Stimulated activated naive B cell treated with anti-CD40 and anti-IgM and Interleukin-4, amounts not matched to agents 10 μg/mL and 1 μg/mL and 100 μg/mL, for 72 hours (primary cell): ENCODE measurements at places on chromosomes 11 and 22.
A peak's percentile ranks its signal among the peaks of the same experiment; 100 is the strongest.

GRCh38 chr22:25853501-25854284, 111.7 kb downstream of the MYO18B start:
- DNase-seq, result no peak

GRCh38 chr11:22677153-22677903, 10.9 kb downstream of the GAS2 start:
- no peak for DNase-seq

DNA sequence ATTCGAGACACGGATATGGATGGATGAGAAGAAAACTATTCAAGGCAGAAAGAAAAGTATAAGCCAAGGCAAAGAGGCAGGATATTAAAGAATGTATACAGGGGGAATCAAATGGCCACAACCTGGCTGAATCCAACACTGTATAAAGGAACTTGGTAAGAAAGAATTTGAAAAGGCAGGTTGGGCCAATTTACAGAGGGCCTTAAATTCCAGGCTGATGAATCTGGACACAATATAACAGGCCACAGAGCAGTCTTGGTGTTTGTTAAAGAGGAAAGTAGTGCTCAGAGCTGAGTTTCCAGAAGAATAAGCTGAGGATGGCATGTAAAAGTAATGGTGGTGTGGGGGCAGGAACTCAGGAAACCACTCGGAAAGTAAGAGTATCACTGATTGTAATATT, 72.3 kb upstream of the POU2AF2 start:
- no peak for DNase-seq

DNA sequence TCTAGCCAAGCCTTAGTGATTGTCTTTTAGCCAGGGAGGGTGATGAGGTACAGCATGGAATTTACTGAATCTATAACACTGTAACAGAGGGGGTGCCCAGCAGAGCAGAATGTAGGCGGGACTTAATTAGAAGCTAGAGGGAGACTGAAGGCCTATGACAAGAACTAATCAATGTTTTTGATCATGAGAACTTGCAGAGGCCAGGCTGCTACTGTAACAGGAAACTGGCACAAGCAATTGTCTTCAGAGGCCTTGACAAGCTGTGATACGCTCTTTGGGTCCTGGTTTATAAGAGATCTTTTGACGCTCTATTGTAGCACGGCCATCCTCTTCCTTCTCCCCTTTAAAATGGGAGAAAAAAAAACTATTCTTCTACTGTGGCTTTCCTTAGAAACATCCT, 1297.3 kb downstream of the JRKL start:
- DNase-seq, result no peak

- DNase-seq, result no peak
These were observed 5.4 kb downstream of the RPS25 start for GRCh38 chr11:119012629-119013170.

GRCh38 chr11:27174021-27174420, 133.4 kb downstream of the BBOX1 start:
- no peak for DNase-seq

DNA sequence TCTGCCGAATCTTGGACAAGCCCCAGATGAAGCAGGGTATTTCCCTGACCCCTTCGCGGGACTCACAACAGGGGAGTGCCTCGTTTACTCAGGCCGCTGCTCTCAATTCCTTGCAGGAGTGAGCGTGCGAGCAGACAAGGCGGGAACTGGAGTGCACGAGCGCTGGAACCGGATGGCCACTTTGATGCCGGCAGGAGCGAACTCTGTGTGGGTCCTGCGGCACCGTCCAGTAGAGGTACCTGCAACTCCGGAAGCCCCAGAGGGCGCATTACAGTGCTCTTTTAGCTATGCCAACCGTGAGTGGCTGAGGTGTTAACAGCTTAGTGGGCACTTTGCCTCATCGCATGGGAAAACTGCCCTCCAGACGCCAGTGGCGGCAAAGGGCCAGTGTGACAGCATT, 182.3 kb upstream of the ANO3 start:
- DNase-seq, result no peak

GRCh38 chr11:3853899-3854659, 1.4 kb upstream of the STIM1 start:
- peak; percentile 86 for DNase-seq

- no peak for DNase-seq
These were observed 351.4 kb downstream of the ETS1 start for GRCh38 chr11:128235958-128236357.

GRCh38 chr11:119659971-119660723, 68.9 kb downstream of the NECTIN1 start:
- no peak for DNase-seq

DNA sequence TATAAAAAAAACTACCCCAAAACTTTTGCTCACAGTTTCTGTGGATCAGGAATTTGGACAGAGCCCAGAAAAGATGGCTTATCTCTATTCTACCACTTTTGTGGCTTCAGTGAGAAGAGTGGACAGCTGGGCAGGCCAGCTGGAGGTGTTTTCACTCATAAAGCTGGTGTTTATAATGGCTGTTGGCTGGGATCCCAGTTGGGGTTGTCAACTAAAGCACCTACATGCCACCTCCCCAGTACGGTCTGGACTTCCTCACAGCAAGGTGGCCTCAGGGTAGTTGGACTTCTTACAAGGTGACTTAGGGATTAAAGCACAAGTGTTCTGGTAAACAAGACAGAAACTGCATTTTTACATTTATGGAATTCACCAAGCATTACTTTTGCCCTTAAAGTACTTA, 171.0 kb downstream of the NELL1 start:
- DNase-seq, result no peak

DNA sequence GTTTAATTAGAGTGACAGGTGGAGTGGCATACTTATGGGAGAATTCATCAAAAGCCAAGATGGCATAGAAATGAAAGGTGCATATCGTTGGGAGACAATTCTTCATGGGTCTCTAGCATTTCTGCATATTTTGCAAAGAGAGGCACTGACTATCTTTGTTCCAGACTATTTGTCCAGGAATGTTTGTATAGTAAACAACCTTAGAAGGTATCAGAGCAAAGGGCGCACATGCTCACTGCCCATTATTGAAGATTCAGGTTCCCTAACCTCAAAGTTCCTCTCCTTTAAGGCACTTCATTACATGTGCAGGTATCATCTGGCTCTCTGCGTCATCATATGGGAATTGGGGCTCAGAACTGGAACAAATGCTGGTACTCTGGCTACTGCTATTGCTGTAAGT, 4.7 kb upstream of the NEU3 start:
- DNase-seq, result no peak

DNA sequence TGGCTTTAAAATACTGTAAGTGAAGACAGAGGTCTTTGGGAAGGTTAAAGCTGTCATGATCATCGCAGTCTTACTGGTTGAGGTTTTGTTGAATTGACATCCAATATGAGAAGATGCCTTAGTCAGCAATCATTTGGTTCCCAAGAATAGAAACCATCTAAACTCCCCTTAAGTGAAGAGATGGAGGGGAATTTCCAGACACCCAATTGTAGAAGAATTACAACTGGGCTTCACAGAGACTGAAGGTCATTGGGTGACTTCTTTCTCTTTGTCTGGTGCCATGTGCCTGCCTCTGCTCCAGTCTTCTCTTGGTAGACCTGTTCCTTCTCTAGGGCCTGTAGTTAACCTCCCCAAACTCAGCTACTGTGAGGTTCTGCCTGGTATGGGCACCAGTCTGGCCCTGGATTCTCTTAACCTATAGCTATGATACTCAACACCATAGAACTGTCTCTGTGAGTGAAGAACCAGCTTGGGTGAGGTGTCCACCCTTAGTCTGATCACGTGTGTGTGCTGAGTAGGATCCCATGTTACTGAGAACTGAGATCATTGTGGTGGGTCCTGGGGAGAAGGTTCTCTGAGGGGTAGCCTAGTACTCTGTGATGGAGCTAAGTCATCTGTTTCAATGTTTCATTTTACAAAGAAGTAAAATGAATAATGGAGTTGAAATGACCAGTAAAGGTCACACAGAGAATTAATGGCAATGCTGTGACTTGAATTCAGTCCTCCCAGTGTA, 182.5 kb downstream of the CSNK2A3 start:
- peak; percentile 11 for DNase-seq

DNA sequence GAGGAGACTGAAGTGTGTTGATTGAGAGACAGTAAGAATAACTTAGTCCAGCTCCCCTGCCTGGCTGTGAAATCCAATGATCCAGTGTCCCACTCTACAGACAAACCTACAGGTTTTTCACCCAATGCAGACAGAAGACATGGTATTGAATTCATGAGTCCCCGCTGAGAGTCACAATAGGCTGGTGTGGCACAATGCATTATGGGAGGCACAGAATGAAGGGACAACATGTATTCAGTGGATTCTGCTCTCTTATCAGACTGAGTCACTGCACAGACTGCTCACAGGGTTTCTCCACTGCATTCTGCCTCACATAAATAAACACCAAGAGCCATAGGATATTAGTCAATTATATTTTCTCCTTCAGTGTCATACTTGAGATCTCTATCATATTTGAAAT, 55.2 kb upstream of the TOP3B start:
- DNase-seq, result no peak

GRCh38 chr22:39839917-39840510, 53.5 kb downstream of the ENTHD1 start:
- DNase-seq, result peak; percentile 3

DNA sequence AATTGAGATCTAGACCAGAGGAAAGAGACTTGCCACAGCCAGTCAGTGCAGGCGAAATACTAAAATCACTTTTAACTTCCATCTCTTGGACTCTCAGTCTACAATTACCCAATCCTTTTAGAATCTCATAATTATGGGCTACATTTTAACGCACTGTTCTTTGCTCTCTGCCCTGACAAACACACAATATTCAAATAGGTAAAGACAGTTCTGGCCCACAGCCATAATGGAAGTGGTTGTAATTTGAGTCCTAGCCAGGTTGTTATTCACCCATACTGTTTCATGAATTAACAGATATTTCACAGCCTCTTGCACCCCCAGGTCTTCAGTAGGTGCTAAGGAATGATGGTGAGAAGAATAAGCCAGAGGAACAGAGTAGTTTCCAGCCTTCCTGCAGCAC, 830 bp downstream of the C11orf97 start:
- no peak for DNase-seq

DNA sequence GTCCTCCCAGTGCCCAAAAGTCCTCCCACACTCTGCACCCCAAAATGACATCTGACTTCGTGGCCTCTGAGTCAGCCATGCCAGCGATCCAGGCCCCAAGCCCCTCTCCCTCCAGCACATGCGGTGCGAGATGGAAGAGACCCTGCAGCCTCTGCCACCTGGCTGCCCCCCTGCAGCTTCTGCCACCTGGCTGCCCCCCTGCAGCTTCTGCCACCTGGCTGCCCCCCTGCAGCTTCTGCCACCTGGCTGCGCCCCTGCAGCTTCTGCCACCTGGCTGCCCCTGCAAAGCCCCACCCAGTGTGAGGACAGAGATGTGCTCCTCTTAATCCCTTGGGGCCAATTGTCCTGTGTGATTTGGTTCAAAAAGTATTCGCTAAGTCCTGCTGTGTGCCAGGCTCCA, 68.0 kb downstream of the WNT7B start:
- DNase-seq, result no peak

DNA sequence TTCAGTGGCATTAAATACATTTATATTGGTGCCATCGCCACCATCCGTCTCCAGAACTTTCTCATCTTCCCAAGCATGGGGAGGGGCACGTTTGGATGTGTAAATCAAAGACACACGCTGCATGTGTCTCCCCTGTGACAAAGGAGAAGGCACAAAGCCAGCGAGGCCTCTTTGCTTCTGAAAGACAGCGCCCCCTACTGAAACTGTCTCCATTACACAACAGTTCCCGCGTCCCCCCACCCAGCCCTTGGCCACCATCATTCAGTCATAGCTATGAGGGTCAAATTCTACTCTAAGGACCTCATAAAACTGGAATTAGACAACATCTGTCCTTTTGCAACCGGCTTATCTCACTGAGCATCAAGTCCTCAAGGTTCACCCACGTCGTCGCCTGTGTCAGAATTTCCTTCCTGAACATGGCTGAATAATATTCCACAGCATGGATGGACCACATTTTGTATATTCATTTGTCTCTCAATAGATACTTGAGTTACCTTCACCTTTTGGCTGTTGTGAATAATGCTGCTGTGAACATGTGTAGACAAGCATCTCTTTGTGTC, 64.8 kb downstream of the IGF2 start:
- no peak for DNase-seq

- DNase-seq, result no peak
These were observed 57.4 kb upstream of the NUP160 start for GRCh38 chr11:47905358-47906059.

GRCh38 chr11:92886243-92886905, 83.1 kb upstream of the MTNR1B start:
- peak; percentile 9 for DNase-seq

DNA sequence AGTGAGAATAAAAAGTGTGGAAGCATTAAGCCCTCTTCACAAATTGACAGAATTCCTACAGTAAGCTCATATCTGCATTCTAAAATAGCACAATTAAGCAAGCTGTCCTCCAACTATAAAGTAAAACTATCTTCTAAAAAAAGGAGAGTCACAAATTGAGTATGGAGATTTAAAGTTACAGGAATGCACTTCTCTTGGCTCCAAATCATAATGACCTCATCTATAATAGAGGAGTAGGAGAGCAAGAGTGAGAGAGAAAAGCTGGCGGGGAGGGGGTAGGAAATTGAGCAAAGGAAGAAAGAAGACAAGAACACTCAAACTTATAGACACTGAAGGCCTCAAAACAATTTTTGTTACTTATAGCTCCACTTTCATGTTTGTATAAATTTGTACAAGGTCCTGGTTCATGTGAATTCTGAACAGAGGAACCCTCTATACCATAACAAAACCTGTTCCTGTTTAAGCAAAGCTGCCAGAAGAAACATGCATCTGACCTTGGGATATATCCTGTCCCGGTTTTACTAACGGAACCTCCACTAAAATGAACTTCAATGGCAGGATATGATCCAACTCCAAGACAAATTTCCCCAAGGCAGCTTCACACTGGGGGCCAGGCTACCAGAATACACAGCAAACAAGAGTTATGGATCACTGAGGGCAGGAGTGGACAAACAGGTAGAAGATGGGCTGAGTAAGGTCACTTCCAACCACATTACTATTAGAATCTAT, 37.2 kb downstream of the SLC35F2 start:
- no peak for DNase-seq

GRCh38 chr11:48051217-48051830, 71.0 kb downstream of the PTPRJ start:
- DNase-seq, result no peak

DNA sequence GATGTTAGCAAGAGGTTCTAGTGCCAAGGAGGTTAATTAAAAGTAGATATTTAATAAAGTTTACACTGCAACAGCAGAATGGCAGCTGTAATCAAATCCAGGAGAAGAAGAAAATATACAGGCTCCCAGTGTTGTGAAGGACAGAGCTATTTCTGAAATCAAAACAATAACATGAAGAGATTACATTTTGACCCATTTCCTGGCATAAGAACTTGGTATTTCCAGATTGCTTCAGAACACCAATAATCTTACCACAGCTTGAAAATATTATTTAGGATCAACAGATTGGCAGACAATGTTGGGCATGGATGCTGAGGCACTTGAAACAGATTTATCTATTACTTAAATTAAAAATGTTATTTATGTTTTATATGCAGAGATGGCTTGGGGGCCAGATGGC, 692.5 kb downstream of the KCNA4 start:
- no peak for DNase-seq
